ENCODE measurements at places on chromosomes 1 and 21.

DNA sequence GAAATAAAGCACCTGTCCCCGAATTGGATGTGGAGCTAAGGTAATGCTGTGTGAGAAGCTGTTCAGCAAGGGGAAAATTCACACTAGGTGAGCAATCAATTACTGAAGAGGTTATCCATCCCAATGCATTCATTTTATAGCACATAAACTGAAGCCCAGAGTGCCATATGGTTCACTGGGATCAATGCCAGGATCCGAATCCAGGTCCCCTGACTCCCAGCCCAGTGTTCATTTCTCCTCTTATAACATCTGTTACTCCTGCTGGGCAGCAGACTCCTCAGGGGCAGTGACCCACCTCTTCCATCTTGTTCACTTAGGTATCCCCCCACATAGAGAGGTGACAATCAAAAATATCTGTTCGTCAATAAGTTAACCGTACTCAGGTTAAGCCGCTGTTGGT lies 13.2 kb upstream of the SEC16B start:
- no peak for DNase-seq

DNA sequence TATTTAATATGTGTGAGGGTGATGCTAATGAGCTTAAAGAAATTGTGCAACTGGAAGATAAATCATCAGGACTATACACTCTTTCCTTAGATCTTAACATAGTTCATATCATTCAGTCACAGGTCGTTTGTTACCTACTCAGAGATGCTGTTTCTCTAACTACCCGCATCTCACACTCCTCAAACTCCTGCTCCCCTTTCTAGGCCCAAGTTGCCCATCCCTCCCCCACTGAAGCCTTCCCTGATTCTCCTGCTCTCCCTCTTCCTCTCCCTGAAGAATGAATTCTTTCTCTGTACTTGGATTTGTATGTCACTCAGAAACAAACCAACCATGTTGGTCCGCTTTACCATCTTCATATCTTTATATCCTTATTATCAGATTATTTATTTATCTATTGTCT lies 9.1 kb downstream of the SH3GLB1 start:
- DNase-seq: no peak

GRCh38 chr1:18746981-18747380 lies 112.5 kb downstream of the TAS1R2 start:
- no peak for DNase-seq

GRCh38 chr1:43878440-43878839 lies 55.2 kb upstream of the ARTN start:
- DNase-seq: no peak

GRCh38 chr1:176803042-176803441 lies 340.1 kb downstream of the PAPPA2 start:
- no peak for DNase-seq

DNA sequence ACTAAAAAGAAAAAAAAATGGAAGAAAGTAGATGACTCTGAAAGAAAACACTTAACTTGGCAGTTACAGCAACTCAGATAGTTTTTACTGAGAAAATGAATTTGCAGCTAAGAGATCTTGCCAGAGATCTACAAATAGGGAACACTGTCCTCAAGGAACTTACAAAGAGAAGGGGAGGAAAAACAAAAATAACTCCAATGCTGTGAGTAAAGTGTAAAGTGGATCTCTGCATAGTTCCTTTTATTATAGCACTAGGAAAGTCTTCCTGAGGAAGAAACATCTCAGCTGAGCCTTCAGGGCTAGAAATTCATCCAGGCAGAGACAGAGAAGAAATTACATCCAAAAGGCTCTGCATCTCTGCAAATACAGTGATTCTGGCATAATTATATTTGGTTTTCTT lies 3.9 kb downstream of the CD1B start:
- no peak for DNase-seq

GRCh38 chr1:1773874-1774273 lies 4.4 kb downstream of the NADK start:
- DNase-seq: no peak

DNA sequence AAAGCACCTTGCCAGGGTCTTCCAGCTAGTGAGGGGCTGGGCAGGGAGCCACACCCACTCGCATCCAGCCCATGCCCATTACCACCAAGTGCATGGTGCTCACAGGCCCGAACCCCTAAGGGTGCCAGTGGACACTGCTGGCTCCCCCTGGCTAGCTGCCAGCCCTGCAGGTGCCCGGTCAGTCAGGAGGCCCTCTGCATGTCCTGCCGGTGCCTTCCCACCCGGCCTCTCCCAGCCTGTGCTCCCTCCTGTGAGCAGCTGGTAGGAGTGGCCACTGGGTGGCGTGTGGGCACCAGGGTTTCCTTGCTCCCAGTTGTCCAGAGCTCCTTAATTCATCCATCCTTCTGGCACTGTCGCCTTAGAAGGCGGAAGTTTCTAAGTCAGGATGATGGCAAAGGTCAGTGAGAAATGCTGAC lies 33.4 kb downstream of the QSOX1 start:
- DNase-seq: peak; percentile 94

DNA sequence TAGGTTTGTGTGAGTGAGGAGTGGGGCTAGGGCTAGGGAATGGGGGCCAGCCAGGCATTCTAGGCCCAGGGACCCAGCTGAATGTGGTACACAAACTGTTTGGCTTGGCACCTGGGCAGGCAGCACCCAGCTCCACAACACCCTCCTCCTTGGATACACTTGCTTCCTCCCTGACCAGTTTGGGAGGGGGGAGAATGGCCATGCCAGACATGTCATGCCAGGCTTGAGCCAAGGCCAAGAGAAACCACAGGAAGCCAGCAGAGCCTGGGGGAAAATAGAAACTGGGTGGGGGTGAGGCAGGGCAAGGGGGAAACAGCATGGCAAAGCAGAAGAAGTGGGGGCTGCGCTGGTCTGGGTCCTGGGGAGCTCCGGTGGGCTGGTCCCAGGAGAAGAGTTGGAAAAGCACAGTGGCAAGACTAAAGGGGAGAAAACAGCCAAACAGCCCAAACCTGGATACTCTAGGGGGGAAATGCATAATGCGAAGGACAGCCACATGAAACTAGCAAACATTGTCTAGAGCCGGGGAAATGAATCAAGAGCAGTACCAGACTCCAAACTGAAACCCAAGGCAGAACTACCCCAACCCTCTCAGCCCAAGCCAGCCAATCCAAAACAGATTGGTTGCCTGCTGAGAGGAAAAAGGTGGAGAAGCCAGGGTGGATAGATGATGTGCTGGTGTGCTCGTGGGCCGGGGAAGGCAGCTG lies 47.9 kb downstream of the LGR6 start:
- DNase-seq: no peak

- DNase-seq: no peak
These were observed 28.5 kb upstream of the PKP1 start for GRCh38 chr1:201254625-201255478.

- DNase-seq: no peak
These were observed 25.6 kb downstream of the LDLRAP1 start for GRCh38 chr1:25568834-25569596.

- DNase-seq: no peak
These were observed 302.3 kb upstream of the NRIP1 start for GRCh38 chr21:15367061-15367626.

DNA sequence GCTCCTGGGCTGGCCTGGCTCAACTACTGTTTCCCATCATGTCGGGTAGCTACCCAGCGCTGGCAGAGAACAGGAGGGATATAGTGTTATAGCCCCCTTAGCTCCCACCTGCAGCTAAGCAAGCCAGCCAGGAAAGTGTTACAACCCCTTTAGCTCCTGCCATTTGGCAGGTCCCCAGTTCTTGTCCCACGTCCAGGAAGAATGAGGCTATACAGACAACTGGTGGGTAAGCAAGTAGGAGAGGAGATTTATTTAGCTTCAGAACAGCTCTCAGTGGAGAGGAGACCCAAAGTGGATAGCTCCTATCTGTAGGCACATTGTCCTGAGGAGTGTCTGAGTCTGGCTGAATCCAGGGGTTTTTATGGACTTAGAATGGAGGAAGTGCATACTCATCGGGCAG lies 741.1 kb upstream of the B3GALT2 start:
- no peak for DNase-seq

DNA sequence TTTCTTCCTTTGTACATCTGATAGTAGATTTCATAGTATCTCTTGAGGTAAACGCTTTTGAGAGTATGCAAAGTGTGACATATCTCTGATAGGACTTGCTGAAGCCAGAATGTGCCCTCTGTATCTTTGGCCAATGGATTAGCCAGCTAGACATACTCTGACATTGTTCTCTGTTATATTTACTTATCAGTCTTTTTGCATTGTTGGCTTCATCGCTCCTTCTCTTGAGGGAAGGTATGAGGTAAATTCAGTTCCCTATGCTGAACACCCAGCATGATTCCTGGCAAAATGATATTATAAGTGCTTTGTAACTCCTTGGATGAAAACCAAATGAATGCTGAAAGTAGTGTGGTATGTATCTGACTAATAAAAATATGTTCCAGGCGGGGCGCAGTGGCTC lies 163.2 kb upstream of the CACYBP start:
- DNase-seq: no peak

GRCh38 chr1:151693057-151693651 lies 23.4 kb downstream of the CELF3 start:
- peak; percentile 74 for DNase-seq

DNA sequence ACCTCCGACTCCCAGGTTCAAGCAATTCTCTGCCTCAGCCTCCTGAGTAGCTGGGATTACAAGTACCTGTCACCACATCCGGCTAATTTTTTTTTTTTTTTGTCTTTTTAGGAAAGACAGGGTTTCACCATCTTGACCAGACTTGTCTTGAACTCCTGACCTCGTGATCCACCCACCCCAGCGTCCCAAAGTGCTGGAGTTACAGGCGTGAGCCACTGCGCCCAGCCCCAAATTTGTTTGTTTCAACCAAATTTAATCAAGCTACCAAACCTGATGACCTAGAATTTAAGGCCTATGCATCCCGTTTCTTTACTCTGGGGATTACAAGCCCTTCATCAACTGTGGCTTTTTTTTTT lies 58.3 kb upstream of the TBX15 start:
- peak; percentile 26 for DNase-seq

DNA sequence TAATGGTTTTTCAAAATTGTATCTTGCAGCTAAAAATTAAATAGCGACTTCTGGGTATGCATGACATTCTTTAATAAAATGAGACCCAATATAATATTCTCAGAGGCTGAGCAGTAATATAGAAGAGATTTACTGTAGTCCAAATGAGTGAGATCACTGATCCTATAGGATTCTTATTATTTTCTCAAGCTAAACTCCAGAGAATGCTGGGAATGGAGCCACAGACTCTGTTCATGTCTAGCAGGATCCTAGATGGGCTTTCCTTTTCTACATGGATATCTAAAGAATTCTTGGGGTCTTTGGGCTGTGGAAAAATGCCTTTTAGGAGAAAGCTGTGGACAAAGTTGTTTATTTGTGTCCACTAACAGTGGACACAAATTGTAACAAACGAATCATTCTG lies 150.7 kb upstream of the ZNF644 start:
- no peak for DNase-seq

GRCh38 chr1:53369034-53369750 lies 41.3 kb upstream of the LRP8 start:
- no peak for DNase-seq

- DNase-seq: no peak
These were observed 154.0 kb downstream of the SLC30A10 start for GRCh38 chr1:219774386-219774785.

DNA sequence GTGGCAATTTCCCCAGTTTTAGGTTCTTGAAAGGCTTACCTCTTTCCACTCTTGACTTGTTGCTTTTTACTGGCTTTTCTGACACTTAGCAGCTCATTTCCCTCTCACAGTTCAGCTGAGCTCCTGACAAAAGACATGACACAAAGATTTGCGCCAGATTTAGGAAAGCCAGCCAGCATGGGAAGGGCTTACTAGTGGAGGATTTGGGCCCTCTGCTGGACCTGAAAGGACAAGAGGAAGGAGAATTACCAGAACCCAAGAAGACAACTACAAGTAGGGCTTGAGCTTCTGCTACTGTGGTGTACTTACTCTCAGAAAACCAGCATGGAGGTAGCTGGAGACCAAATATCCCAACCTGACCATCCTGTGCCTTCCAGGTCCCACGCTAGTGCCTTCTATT lies 784.5 kb downstream of the BRINP3 start:
- DNase-seq: no peak

GRCh38 chr1:15322648-15323350 lies 75.8 kb downstream of the FHAD1 start:
- no peak for DNase-seq

DNA sequence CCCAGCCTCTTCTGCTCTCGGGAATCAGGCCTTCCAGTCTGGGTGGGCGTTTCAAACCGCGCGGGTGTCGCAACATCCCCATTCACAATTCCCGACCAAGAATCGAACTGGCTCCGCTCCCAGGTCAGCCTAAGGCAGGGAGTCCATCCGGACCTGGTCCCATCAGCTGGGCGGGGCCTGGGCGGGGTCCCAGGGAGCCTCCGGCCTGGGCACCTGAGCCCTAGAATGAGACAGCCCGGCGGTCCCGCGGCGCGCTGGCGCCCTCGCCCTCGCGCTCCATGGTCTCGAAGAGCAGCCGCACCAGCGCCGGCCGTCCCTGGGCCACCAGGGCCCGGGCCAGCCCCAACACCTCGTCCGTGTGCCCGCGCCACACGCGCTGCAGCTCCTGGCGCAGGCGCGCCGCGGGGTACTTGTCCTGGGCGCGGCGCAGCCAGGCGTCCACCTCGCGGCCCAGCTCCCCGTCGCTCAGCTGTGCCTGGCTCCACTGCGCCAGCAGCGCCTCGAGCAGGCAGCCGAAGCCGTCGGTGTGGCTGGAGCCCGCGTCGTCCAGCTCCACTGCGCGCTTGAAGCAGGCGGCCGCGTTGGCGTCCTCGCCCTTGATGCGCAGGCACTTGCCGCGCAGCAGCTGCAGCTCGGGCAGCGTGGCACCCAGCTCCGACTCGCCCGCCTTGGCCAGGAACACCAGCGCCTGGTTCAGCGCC lies 16.9 kb upstream of the PARS2 start:
- no peak for DNase-seq

DNA sequence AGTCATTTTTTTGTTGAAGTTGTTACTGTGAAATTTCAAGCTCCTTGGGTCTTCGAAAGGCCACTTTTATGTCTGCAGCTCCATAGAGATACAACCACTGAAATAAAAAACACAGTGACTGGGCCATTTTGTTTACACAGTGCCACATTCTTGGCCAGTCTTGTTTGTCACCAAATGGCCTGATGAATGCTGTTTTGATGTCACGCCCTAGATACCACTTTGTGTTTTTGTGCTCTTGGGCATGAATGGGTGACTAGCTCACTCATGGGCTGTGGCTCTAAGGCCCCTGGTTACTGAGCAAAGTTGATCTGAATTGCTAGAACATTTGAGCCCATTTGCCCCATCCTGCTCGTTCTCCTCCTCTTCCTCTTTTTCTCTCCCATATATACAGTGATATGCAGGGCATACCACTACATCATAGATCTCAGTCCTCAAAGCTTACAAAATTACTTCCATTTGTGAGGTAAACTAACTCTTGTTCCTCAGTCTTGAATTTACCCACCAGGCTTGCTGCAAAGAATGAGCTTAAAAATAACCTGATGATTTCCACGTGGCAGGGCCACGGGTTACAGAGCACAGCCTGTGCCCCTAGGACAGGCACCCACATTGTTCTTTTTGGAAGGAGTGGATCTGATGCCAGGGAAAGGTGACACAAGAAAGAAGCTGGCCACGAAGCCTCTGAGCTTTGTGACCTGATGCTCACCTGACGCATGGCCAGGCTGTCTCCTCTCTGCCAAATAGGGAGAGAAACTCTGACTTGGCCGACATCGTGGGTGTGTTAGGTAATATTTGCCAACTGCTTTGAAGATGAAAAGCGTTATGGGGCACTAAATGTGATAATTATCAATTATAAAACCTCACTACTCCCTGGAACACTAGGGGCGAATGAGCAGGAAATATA lies 92.4 kb downstream of the RUNX1 start:
- no peak for DNase-seq
